ENCODE measurements at places on chromosomes 7 and 10.

DNA sequence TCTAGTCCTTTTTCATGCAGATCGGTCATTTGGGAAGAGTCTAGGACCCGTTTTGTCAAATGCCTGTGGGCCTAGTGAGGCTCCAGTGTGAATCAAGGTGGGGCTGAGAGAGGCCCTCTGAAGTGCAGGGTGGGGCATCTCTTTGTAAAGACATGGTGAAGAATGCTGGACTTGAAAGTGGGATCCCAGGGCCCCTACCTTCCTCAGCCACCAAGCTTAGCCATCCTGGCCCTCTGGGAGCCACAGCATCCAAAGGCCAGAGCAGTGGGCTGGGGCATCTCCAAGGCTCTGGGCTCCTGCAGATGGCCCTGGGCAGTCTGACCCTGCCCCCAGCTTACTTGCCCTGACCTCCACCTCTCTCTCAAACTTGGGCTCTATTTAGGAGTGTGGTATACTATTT, 78.5 kb downstream of the ADCY1 start:
- H3K27ac ChIP-seq = no peak overlapping the region
- no peaks in the 10 kb centered on the region for H3K36me3 ChIP-seq
- H3K4me1 ChIP-seq = no peaks in the 10 kb centered on the region
- no peak for DNase-seq
- no peaks in the 10 kb centered on the region for H3K27me3 ChIP-seq

GRCh38 chr10:59606551-59606961, 103.1 kb downstream of the SLC16A9 start:
- H3K36me3 ChIP-seq = no peaks in the 10 kb centered on the region
- no peak overlapping the region for H3K4me3 ChIP-seq
- no peaks in the 10 kb centered on the region for H3K27me3 ChIP-seq
- H3K27ac ChIP-seq = no peak overlapping the region
- DNase-seq = no peak
- no peaks in the 10 kb centered on the region for H3K4me1 ChIP-seq

DNA sequence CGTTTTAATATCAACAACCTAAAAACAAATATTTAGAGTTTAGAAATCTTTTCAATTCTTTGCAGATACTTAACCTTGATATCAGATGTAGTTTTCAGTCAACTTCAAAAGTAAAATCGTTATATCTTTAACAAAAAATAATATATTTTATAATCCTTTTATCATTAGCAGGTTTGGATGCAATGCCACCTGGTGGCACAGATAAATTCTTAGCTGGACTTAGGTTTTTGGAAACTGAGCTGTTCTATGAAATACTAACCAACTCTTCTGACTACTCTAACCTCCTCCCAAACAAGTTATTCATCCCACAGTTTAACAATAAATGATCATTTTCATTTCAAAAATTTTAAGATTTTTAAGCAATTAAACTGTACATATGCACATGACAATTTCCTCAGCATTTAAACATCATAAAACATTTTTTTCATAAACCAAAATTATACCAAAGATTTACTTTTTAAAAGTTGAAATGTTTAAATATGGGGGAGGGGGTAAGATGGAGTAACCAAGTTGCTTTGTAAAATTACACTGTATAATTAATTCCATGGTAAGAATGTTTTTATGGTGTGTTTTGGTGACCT, 56.9 kb downstream of the HIBADH start:
- no peaks in the 10 kb centered on the region for H3K27me3 ChIP-seq
- no peaks in the 10 kb centered on the region for H3K36me3 ChIP-seq
- no peak overlapping the region for H3K4me3 ChIP-seq
- H3K4me1 ChIP-seq = no peaks in the 10 kb centered on the region
- DNase-seq = no peak
- H3K27ac ChIP-seq = no peak overlapping the region

DNA sequence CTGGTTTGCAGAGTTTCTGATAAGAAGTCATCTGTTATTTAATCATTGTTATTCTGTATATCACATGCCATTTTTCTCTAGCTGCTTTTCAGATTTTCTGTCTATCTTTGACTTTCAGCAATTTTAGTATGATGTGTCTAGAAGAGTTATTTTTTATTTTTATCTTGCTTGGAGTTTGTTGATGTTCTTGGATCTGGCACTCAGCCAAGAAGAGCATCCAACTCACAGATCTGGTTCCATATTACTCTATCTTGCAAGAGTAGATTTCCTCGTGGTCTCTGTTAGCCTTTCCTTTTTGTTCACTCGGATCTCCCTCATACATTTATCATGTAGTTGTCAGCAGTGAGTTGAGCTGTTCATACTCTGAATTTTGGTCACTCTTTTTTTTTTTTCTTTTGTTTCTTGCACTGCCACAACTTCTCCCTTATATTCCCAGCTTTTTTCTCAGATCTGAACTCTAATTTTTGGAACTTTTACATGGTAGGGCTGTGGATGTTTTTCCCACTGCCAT, 54.8 kb upstream of the CALCR start:
- H3K4me1 ChIP-seq = no peaks in the 10 kb centered on the region
- no peak overlapping the region for H3K27ac ChIP-seq
- no peak for DNase-seq

DNA sequence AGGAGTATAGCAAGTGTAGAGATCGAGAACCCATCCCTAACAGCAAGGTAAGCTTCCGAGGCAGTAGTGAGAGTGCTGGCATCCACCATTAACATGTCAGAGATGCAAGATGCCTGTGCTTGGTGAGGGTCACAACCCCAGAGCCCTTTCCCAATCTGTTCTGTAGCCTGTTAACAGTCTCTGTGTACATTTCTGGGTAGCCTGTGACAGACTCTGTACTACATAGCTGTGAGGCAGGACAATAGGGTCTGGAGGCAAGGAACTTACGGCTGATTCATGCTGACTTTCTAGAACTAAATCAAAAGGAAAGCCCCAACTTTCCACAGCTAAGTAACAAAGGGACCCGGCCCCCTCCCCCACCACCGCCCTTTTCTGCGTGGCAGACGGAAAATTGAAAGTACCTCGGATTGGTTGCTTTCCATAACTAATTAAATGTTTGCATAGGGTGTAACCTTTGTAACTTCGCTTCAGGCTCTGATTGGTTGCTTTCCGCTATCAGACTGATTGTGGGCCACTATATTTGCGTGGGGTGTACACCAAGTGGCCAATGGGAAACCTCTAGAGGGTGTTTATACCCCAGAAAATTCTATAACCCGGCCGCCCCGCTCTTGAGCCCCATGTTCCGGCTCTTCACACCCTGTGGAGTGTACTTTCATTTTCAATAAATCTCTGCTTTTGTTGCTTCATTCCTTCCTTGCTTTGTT, 1.4 kb upstream of the TMEM168 start:
- DNase-seq = no peak
- no peak overlapping the region for H3K4me3 ChIP-seq
- H3K27me3 ChIP-seq = no peaks in the 10 kb centered on the region
- H3K36me3 ChIP-seq = no peaks in the 10 kb centered on the region
- peaks cover 9% of the 10 kb centered on the region for H3K4me1 ChIP-seq

GRCh38 chr10:83346266-83346910, 792.9 kb upstream of the GHITM start:
- no peaks in the 10 kb centered on the region for H3K36me3 ChIP-seq
- no peak overlapping the region for H3K27ac ChIP-seq
- no peaks in the 10 kb centered on the region for H3K4me1 ChIP-seq
- H3K4me3 ChIP-seq = no peak overlapping the region

GRCh38 chr7:107628461-107629064, 32.1 kb upstream of the SLC26A4 start:
- no peak for DNase-seq
- no peak overlapping the region for H3K4me3 ChIP-seq
- H3K27ac ChIP-seq = no peak overlapping the region
- no peaks in the 10 kb centered on the region for H3K36me3 ChIP-seq
- H3K27me3 ChIP-seq = no peaks in the 10 kb centered on the region
- H3K4me1 ChIP-seq = no peaks in the 10 kb centered on the region

GRCh38 chr10:44199991-44200655, 184.8 kb downstream of the CXCL12 start:
- H3K4me1 ChIP-seq = no peaks in the 10 kb centered on the region
- no peak overlapping the region for H3K4me3 ChIP-seq
- H3K27me3 ChIP-seq = no peaks in the 10 kb centered on the region
- DNase-seq = no peak
- no peak overlapping the region for H3K27ac ChIP-seq

DNA sequence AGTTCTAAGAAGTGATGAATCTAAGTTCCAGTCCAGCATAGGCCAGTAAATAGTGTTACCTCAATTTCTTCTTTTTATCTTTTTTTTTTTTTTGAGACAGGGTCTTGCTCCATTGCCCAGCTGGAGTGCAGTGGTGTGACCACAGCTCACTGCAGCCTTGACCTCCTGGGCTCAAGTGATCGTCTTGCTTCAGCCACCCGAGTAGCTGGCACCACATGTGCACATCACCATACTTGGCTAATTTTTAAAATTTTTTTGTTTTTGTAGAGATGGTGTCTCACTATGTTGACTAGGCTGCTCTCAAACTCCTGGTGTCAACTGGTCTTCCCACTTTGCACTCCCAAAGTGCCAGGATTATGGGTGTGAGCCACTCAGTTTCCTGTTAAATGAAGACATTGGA, 126.6 kb upstream of the LYZL2 start:
- H3K4me3 ChIP-seq = no peak overlapping the region
- H3K36me3 ChIP-seq = no peaks in the 10 kb centered on the region
- H3K4me1 ChIP-seq = no peaks in the 10 kb centered on the region
- no peaks in the 10 kb centered on the region for H3K27me3 ChIP-seq
- no peak for DNase-seq
- no peak overlapping the region for H3K27ac ChIP-seq

- H3K27ac ChIP-seq = no peak overlapping the region
- no peaks in the 10 kb centered on the region for H3K27me3 ChIP-seq
- no peak overlapping the region for H3K4me3 ChIP-seq
- no peaks in the 10 kb centered on the region for H3K36me3 ChIP-seq
- DNase-seq = no peak
These were observed 3.8 kb downstream of the ZNF365 start for GRCh38 chr10:62377966-62378365.

GRCh38 chr7:74047804-74048380, 19.9 kb downstream of the ELN start:
- no peak overlapping the region for H3K27ac ChIP-seq
- no peaks in the 10 kb centered on the region for H3K36me3 ChIP-seq
- no peak for DNase-seq
- H3K4me1 ChIP-seq = no peaks in the 10 kb centered on the region

- H3K4me1 ChIP-seq = no peaks in the 10 kb centered on the region
- no peak overlapping the region for H3K27ac ChIP-seq
- no peaks in the 10 kb centered on the region for H3K36me3 ChIP-seq
These were observed 138.2 kb downstream of the CHCHD3 start for GRCh38 chr7:132943645-132944044.

DNA sequence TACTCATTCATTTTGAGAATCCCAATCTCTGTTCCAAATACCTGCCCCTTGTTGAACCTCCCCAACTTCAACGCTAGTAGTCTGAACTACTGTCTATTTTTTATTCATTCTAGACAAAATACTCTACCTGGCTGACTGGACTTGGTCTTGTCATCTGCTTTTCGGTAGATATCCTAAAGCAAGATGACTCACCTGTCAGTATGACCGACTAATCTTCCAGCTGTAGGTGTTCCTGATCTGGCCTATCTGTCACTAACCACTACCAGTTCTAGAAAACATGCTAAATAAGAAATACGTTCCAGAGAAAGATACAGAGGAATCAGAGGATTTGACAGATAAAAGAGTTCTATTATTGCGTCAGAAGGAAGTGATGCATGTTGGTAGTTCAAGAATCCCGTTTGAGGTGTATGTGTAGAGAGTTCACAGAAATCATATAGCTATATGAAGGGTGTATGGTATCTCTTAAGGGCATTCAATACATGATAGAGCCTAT, 81.1 kb downstream of the IDE start:
- no peaks in the 10 kb centered on the region for H3K4me1 ChIP-seq
- peaks cover 19% of the 10 kb centered on the region for H3K36me3 ChIP-seq
- H3K27me3 ChIP-seq = no peaks in the 10 kb centered on the region
- no peak overlapping the region for H3K4me3 ChIP-seq

DNA sequence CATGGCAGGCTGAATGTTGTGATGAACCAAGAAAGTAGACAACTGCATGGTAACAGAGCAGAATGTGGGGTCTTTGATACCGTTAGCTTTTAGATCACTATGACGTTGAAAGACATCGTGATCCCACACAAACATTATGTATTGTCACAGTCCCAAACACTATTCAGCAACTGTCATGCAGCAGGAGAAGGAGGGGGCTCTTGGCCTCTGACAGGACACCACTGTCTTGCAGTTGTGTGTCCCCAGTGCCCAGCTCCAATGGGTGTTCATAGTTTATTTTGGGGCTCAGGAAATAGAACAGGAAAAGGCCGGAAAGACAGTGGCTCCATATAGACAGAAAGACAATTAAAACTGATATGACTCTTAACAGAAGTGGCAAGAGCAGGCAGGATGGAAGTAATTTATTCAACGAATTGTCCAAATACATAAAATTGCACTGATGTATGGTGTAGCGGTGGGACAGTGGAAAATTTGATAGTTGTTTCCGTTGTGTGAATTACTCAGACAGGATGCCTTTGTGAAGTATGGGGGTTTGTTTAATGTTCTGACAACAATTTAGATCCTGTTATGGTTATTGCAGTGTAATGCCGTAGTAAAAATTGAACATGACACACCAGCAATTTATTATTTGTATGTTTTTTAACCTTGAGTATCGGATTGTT, 292.0 kb downstream of the LRMDA start:
- H3K27me3 ChIP-seq = no peaks in the 10 kb centered on the region
- H3K4me3 ChIP-seq = no peak overlapping the region
- no peaks in the 10 kb centered on the region for H3K36me3 ChIP-seq
- no peak overlapping the region for H3K27ac ChIP-seq
- no peak for DNase-seq
- no peaks in the 10 kb centered on the region for H3K4me1 ChIP-seq

DNA sequence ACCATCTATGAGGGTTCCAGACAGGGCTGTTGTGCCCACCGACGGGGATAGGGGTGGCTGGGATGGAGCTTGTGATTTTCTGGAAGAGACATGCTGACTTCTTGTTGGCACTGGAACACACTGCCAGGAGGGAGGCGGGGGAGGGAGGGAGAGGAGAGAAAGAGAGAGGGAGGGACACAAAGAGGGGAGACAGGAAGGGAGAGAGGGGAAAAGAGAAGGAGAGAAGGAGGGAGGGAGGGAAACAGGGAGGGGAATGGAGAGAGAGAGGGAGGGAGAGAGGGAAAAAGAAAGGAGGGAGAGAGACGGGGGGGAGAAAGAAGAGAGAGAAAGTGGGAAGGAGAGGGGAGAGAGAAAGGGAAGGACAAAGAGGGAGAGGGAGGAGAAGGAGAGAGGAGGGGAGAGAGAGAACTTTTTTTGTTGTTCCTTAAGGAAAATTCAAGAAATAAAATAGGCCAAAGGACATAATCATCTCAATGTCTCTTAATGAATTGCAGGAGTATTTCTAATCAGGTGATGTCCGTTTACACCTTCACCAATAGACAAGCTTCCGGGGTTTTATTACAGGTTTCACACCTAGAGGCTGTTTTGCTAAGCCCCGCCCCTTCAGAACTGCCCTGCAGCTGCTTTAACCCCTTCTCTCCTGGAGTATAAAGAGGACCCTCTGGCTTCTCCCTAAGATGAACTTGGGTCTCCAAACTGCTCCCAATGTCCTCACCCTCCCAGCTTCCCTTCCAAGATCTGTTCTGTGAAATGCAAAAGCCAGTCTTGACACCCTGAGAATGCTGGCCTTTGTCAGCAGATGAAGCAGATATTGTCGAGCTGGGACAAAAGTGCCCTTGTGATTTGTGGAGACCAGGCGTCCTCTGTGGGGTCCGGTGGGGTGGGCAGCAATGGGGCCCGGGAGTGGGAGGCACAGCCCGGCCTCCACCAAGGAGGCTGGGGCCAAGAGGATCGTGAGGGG, 82.0 kb upstream of the GTF2IRD1 start:
- peaks cover 8% of the 10 kb centered on the region for H3K4me1 ChIP-seq
- H3K4me3 ChIP-seq = no peak overlapping the region
- no peaks in the 10 kb centered on the region for H3K27me3 ChIP-seq
- no peaks in the 10 kb centered on the region for H3K36me3 ChIP-seq
